ENCODE measurements at places on chromosomes 4 and X.

DNA sequence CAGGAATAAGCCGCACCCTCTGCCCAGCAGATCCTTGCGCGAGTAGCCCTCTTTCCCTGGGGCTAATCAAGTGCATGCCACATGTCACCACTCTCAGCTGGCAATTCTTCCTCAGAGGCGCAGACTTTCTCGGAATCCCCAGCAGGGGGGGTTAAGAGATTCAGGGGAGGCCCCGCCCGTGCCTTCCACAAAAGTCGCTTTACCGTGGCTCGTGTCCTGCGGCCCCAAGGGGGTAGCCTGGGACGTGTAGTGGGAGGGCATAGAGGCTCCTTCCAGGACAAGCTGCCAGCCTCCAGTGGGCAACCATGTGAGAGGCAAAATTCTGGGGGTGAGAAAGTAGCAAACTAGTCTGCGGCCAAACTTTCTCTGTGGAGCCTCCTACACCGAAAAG lies 652 bp downstream of the SRPX start:
- peak; percentile 17 for DNase-seq

DNA sequence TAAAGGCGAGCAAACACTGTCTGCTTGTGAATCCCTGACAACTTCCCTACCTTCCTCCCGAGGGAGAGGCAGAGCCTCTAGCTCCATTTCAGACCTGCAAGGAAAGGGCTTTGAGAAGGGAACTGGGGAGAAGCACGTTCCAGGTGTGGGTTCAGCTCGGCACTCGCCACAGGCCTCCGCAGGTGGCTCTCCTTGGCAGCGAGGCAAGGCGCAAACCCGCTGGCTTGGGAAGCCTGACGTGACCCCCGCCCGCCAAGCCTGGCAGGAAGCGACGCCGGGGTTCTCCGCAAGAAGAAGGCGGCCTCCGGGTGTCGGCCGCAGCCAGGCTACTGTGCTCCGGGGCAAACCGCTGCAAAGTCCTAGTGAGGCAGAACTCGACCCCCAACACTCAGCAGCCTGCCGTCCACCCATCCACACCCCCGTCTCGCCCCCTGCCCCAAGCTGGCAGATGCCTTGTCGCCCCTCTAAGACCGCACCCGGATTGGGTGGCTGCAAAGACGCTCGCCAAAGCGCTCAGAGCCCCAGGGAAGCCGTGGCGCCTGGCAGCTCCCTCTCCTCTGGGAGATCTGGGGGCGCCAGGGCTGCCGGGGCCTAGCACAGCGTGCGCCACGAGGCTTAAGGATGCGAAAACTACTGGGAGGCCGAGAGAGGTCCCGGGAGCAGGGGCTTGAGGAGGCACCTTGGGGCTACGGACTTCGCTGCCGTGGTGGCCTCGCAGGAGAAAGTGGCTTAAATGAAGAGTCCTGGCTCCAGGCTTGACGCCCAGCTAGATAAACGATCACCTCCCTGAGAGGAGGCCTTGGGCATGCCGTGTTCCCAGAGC lies 21.8 kb downstream of the NKX3-2 start:
- DNase-seq, result peak; percentile 32

GRCh38 chr4:177275999-177276398 lies 33.7 kb upstream of the NEIL3 start:
- no peak for DNase-seq

GRCh38 chr4:184165291-184165690 lies 52.4 kb downstream of the ENPP6 start:
- DNase-seq, result no peak

DNA sequence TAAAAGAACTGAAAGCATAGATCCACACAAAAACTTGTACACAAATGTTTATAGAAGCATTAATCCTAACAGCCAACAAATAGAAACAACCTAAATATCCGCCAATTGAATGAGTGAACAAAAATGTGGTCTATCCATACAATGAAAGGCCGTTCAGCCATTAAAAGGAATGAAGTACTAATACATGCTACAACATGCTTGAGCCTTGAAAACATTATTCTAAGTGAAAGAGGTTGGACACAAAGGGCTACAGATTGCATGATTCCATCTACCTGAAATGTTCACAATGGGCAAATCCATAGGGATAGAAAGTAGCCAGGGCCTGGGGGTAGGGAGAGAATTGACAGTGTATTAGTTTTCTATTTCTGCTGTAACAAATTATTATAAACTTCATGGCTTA lies 169.2 kb downstream of the SPCS3 start:
- DNase-seq, result no peak

- DNase-seq, result no peak
Observed at GRCh38 chr4:86947501-86948120, 12.8 kb downstream of the AFF1 start.

- DNase-seq, result no peak
Observed at GRCh38 chrX:11632732-11633131, 33.0 kb downstream of the ARHGAP6 start.

DNA sequence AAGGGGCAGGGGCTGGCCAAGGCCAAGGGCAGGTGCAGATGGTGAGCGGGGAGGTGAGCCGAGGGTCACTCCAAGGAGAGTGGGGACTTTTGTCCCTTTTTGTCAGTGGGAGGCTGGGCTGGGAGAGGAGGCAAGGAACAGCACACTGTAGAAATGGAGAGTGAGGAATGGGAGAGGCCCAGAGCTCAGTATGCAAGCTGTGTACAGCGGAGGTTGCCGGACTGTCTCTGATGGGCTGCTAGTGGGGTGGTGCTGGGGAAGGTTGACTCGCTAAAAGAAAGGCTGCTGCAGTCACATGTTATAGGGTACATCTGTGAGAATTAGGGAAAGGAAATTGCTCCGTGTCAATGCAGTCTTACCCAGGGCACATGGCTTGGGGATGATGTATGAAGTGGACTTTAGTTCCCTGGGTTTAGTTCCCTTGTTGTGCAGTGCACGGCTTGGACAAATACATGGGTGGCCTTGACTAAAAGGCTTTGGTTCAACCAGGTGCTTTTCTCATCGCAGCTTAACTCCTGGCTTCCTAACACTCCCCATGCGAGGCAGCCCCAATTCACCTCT lies 57.1 kb upstream of the STX18 start:
- no peak for DNase-seq
